Activated naive CD8-positive, alpha-beta T cell treated with anti-CD3 and anti-CD28 coated beads, Interleukin-2, amount 50 U/mL, for 24 hours (primary cell): ENCODE measurements at places on chromosomes 4 and X.
A peak's percentile ranks its signal among the peaks of the same experiment; 100 is the strongest.

GRCh38 chrX:110192516-110192915 lies 125.4 kb downstream of the AMMECR1 start:
- no peak for DNase-seq

- no peak for DNase-seq
Measured at GRCh38 chr4:137378821-137379220, 153.5 kb downstream of the PCDH18 start.

GRCh38 chrX:69228732-69229131 lies 63.5 kb upstream of the PJA1 start:
- no peak for DNase-seq

DNA sequence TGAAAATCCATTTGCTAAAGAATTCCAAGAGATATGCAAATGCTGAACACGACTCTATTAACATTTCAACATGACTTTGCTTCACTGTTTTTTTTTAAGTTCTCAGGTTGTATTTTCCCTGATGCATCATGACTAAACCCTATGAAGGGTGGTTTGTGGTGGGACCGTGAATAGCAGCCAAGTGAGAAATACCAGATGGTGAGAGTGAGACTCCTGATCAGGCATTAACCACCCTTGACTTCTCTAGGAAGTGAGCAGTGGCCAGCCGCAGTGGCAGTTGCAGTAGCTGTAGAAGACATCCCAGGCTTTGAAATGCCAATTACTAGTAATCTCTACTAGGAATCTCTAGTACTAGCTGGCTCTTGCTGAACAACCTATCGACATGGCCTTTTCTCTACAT lies 383.4 kb downstream of the FAM133A start:
- no peak for DNase-seq

GRCh38 chr4:8893624-8894423 lies 22.2 kb upstream of the HMX1 start:
- no peak for DNase-seq

- no peak for DNase-seq
Measured at GRCh38 chr4:27594922-27595321, 734.3 kb downstream of the STIM2 start.

- no peak for DNase-seq
Measured at GRCh38 chr4:77344784-77345183, 187.8 kb downstream of the CCNG2 start.

DNA sequence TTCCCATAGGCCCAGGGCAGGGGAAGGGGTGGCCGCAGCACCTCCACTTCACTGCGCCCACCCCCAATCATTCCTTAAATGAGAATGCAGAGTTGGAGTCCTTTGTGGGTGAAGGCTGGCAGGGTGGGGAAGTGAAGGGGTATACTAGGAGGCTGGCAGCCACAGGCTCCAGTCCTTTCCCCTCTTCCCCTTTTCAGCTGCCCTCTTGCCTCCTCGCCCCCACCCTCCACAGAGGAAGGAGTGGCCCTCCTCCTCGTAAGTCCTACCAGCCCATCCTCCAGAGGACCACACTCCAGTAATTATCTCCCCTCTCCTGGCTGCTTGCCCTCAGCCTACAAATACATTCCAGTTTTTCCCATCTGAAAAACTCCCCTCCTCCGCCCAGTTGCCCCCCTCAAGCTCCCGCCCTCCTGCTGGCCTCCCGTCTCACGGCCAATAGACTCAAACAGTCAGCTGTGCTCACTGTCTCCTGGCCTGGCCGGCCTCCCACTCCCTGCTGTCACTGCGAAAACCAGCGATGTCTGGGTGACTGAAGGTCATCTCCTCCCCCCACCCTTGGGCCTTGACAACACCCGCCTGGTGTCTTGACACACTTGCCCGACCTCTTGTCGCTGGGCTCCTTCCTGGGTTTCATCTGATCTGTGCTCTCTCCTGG lies 38.8 kb downstream of the EFNB1 start:
- DNase-seq, result no peak

- DNase-seq, result no peak
Measured at GRCh38 chr4:165715211-165715610, 157.8 kb upstream of the TLL1 start.

DNA sequence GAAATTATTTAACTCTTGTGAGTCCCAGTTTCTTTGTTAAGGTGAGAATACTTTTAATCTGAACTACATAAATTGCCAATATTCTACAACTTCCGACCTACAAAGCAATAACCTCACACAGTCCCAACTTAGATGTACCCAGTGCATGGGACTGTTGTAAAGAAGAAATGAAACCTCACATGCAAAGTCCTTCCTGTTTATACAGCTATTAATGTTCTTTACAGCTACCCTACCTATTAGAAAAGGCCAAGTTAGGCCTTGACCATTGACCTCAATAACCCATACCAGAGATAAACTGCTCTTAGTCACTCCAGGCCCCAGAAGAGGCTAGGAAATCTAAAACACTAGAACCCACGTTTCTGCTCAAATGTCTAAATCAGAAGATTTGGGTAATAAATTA lies 920.1 kb upstream of the TENM3 start:
- no peak for DNase-seq

GRCh38 chr4:185931986-185932385 lies 120.0 kb upstream of the SORBS2 start:
- DNase-seq, result no peak

- no peak for DNase-seq
Measured at GRCh38 chr4:25883565-25883964, 20.8 kb upstream of the SEL1L3 start.

DNA sequence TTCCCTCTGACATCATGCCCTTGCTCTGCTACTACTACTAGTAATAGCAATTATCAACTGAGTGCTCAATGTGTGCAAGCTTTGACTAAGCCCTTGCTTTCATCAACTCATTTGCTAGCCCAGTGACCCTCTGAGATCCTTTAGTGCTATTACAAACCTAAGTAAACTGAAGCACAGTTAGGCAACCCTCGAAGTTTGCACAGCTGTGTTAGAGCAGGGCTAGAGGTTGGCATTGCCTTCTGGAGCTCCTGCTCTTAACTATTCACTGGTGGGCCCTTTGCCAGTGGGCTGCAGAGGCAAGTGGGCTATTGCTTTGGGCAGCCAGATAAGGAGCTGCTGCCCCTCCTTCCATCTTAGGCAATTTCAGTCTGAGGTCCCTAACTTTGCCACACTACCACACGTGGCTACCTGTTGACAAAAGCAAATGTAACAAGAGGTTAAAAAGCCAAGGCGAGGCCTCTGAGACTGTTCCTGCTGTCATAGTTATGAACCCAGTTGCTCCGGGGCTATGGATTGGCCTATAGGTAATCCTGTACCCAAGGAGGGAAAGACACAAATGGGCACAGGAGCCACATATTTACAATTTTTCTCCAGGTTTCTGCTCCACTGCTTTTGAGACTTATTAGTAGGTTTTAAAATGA lies 41.5 kb upstream of the ANKRD50 start:
- DNase-seq, result no peak

DNA sequence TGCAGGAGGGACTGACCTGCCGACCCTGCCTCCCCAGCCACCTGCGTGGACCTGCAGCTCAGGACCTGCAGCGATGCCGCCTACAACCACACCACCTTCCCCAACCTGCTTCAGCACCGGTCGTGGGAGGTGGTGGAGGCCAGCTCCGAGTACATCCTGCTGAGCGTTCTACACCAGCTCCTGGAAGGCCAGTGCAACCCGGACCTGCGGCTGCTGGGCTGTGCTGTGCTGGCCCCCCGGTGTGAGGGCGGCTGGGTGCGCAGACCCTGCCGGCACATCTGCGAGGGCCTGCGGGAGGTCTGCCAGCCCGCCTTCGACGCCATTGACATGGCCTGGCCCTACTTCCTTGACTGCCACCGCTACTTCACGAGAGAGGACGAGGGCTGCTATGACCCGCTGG lies 8.5 kb downstream of the CPZ start:
- DNase-seq, result no peak

GRCh38 chr4:89331197-89331596 lies 23.6 kb upstream of the GPRIN3 start:
- no peak for DNase-seq

DNA sequence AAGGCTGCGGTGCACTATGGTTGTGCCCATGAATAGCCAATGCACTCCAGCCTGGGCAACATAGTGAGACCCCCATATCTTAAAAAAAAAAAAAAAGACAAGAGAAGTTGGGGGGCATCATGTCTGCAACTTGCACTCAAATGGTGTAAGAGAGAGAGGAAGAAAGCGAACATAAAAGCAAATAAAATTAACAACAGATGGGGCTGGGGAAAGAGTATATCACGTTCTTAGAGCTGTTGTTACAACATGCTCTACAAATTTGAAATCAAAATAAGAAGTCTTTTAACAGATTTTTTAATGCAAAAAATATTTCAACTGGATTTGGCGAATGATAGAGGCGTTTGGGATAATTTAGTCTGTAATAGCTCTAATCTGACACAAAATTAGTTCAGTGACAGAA lies 144.9 kb downstream of the FNIP2 start:
- no peak for DNase-seq

DNA sequence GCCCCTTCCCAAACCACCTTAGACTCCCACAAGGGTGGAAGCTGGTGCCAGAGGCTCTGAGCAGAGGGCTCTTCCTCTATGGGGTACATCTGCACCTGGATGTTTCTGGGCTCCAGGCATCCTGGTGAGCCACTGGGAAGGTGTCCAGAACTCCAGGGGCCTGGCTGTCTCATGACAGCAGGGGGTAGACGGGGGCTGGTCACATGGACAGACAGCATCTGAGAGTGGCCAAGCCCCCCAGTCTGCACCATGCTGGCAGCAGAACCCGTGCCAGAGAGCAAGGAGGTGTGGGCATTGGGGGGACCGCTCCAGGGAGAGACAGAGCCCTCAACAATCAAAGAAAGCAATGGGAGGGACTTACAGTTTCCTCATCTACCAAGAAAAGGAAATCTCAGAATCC lies 39.5 kb downstream of the ZFYVE28 start:
- DNase-seq, result no peak

- no peak for DNase-seq
Measured at GRCh38 chr4:126354784-126355183, 1040.0 kb downstream of the FAT4 start.

GRCh38 chr4:19689511-19689910 lies 562.2 kb upstream of the SLIT2 start:
- DNase-seq, result no peak

DNA sequence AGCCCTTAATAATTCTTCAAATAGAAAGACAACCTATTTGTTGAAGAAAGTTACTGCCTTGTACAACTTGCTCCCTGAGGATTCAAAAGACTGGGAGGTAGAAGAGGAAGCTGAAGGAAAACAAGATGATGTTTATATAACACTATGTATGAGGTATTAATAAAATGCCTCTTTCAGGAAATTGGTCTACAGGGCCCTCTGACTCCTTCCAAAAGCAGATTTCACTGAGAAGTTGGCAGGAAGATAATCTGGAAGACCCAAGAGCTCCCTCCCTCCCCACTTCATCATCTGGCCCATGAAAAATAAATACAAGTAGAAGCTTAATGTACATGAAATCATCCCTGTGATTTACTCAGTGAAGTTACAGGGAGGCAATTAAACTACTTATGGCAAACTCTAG lies 107.5 kb upstream of the MAGEC2 start:
- DNase-seq, result no peak

GRCh38 chr4:98652996-98653395 lies 5.4 kb downstream of the TSPAN5 start:
- no peak for DNase-seq

GRCh38 chr4:3280466-3280865 lies 12.4 kb upstream of the RGS12 start:
- DNase-seq, result no peak

GRCh38 chrX:46567388-46567787 lies 6.2 kb upstream of the CHST7 start:
- DNase-seq, result no peak

- DNase-seq, result no peak
Measured at GRCh38 chrX:133444952-133445831, 29.9 kb upstream of the GPC4 start.

GRCh38 chr4:85512446-85513205 lies 37.7 kb downstream of the ARHGAP24 start:
- no peak for DNase-seq

- DNase-seq, result peak; percentile 4
Measured at GRCh38 chr4:94621491-94622080, 136.2 kb upstream of the BMPR1B start.

- peak; percentile 23 for DNase-seq
Measured at GRCh38 chr4:6308899-6309643, 39.4 kb downstream of the WFS1 start.

- DNase-seq, result no peak
Measured at GRCh38 chr4:88616275-88617150, 24.2 kb downstream of the HERC3 start.

DNA sequence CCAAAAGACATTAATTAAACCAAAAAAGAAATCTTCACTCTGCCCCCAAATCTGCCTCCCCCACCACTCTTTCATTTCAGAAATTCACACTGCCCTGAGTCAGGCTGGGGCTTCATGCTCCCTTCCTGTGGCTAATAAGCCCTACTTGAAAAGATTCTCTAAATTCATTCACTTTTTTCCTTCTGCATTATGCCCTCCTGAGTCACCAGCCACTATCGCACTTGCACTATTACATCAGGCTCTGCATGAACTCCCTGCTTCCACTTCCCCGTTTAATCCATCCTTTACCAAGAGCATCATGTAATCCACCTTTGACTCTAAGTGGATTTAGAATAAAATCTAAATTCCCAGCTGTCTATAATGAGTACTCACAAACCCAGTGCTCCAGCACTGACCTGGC lies 295.4 kb upstream of the KLF3 start:
- DNase-seq, result no peak

DNA sequence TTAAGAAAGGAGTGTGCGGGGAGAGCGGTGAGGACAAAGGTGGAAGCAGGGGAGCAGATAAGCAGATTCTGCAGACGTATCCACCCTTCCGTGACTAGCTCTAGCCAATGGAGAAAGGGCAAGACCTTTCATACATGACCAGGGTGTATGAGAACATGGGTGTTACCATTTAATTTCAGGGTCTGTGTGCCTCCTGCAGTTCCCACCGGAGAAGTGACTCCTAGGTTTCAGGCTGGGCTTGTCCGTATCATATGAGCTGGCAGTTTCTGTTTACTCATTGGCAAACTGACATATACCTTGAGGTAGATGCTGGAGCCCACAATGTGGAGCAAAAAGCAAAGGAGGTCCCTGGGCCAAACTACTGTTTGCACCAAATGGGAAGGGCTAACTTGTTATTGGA lies 6.8 kb downstream of the RBM47 start:
- DNase-seq, result no peak

DNA sequence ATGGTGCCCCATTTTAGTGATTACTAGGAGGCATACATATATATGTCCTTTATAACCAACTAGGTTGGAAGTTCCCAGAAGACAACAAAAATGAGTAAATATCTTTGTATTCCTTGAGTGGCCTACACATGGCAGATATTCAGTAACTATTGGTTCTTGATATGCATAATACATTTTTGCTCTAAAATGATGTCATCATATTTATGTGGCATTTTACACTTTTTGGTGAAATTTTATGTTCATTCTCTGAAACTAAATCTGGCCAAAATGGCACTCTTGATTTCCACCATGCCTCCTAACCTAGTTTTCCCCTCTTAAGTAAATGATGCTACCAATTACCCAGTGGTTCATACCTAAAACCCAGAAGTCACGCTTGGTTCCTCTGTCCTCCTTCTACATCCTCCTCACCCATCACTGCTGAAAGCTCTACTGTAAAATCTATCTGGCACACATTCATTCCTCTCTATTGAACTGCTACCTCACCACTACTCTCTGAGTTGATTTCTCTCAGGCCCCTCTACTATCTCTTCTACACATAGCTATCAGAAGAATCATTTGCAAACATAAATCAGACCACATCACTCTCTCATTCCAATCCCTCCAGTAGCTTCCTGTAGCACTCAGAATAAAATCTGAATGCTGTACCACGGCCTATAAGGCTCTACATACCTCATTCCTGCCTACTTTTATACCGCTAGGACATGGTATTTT lies 13.4 kb downstream of the SLC10A7 start:
- DNase-seq, result no peak

- peak; percentile 6 for DNase-seq
Measured at GRCh38 chrX:107272431-107272921, 66.1 kb downstream of the DNAAF6 start.
